ENCODE measurements at places on chromosomes 2 and 18.

DNA sequence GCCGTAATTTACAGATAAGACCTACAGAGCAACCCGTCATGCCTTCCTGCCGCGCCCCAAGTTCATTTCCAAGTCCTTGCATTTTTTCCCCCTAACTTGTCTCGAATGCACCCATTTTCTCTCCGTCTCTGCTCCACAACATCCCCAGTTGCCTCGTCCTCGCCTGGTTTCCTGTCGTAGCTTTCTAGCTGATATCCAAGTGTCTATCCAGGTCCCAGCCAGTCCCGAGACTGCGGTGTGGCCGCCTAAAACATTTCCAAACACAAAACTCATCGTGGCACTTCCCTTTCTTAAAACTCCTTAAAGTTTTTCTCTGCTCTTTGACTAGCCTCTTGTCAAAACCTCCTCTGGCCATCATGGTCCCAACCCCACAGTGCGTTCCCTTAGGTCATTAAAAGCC, 1.2 kb upstream of the BARD1 start:
- DNase-seq: no peak

DNA sequence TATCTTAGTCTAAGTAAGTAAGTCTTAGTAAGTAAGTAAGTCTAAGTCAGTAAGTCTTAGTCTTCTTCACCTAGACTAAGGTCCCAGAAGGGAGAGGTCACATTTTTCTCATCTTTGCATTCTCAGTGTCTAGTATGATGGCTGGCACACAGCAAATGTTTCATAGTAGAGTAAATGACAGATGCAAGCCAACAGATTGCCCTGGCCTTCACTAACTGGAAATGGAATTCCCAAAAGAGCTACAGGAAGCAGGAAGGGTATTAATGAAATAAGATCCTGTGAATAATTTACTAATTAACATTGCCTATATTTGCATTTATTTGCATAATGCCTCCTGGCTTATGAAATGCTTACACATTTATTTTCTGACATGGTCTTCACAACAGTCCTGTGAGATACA, 221.6 kb downstream of the RAD51AP2 start:
- no peak for DNase-seq

DNA sequence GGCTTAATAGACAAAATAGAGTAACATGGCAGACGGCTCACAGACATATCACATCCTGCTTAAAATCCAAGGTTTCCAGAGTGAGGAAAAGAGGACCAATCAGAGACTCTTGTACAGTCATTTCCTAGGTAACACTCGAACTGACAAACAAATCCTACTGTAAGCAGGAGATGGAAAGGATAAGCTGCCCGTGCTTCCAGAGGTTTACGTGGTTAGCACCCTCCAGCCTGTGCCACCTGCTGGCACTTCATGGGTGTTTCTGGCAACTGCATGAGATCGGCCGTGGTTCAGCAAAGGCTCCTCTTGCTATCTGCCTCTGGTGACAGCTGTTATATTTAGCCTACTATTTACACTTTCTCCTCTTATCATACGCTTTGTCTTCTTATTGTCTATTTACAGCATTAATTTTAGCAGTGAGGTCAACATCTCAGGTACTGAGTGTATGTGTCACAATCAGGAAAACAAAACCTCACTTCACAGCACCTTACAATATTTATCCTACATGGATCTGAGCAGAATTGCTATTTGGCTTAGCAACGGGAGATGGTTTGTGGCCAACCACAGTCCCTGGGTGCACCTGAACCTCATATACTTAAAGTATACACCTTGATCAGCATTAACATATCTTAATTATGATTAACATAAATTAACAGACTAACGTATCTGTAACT, 226.9 kb downstream of the TMEM163 start:
- DNase-seq: no peak

- no peak for DNase-seq
Measured at GRCh38 chr2:218988164-218988563, 3.2 kb upstream of the FEV start.

DNA sequence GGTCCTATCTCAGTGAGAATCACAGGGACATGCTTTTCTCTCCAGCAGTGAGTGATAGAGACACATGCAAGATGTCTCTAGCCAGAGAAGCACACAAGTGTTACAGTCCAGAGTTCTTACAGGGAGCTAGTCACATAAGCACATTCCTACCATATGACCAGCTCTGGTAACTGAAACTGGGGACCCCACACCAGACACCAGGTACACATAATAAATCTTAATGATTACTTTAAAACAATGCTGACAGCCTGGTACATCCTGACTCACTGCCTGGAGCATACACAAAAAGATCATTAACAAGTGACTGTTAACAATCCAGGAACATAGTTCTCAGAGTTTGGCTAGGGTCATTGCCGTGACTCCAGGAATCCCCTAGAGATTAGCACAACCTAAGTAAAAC, 53.6 kb downstream of the GALNT1 start:
- DNase-seq: no peak

- no peak for DNase-seq
Measured at GRCh38 chr2:46362667-46363012, 65.4 kb downstream of the EPAS1 start.

GRCh38 chr2:59000796-59001195, 759.7 kb upstream of the FANCL start:
- peak; percentile 15 for DNase-seq
